ENCODE measurements at places on chromosomes 6 and 20.

- DNase-seq: no peak
Measured at GRCh38 chr6:160065200-160065599, 56.4 kb upstream of the SLC22A1 start.

GRCh38 chr6:126312013-126312665 lies 27.8 kb upstream of the CENPW start:
- DNase-seq: peak; percentile 20

DNA sequence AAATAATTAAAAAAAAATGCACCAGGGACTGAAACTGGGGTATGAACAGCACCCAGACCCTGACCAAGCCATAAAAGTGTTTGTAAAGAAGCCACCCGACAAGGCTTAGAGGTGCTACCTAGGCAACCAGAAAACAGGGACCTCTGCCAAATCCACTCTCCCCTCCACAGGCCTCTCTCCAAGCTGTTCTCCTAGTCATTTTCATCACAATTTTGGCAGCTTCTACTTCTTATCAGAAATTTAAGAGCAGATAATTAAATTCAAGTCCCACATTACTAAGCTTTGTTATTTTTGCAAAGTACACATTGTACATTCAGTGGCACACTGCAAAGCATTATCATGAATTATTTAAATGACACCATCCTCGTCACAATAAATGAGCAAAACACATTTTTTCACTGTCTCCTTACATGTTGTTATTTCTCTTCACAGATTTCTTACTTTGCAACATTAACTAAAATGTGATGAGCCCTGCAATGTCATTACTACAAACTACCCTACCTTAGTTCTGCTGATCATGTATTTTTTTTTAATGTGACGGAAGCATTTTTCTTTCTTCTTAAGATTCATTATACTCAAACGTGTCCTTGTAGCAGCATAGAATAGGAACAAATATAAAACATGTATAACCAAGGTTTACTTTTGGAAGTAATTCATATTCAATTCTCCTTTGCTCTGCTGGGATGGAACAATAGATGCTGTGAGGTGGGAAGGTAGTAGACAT lies 38.1 kb downstream of the ECT2L start:
- DNase-seq: no peak

- DNase-seq: no peak
Measured at GRCh38 chr6:140594806-140595128, 1220.3 kb upstream of the CITED2 start.

DNA sequence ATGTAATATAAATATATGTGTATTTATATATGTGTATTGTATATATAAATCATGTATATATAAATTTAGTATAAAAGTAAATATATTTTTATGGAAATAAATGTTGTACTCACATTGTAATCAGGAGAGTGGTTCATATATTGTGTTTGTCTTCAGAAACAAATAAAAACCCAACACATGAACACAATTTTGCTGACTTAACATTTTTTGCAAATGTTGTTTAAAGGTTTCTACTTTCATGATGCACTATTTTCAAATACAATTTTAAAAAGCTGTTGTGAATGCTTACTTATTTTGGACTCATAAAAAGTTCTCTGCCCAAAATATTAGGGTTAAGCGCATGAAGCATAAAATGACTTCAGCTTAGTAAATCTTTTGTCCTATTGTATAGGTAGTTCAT lies 24.0 kb upstream of the PHF3 start:
- DNase-seq: no peak

DNA sequence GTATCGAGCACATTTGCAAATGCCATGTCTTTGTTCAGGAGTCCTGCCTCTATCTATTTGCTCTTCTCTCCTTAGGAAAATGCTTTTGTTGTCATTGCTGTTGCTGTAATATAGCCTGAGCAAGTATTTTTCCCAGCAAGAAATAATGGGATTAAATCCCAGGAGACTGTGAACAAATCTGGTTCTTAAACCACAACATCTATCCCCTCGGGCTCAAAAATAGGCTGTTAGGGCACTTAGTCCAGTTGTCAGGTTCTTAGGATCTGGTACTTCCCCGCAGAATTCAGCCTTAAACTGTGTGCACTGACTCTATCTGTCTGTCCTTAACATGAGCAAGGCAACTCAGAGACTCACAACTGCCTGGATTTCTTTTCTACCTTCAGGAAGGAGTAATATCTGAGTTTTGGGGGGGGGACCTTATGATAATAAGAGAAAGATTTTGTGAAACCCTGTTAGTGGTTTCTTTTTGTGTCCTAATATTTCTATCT lies 437.5 kb downstream of the HTR1B start:
- DNase-seq: no peak

- DNase-seq: no peak
Measured at GRCh38 chr6:160662429-160662828, 1.6 kb downstream of the LPA start.

GRCh38 chr6:22442826-22443225 lies 126.5 kb upstream of the HDGFL1 start:
- DNase-seq: peak; percentile 49

DNA sequence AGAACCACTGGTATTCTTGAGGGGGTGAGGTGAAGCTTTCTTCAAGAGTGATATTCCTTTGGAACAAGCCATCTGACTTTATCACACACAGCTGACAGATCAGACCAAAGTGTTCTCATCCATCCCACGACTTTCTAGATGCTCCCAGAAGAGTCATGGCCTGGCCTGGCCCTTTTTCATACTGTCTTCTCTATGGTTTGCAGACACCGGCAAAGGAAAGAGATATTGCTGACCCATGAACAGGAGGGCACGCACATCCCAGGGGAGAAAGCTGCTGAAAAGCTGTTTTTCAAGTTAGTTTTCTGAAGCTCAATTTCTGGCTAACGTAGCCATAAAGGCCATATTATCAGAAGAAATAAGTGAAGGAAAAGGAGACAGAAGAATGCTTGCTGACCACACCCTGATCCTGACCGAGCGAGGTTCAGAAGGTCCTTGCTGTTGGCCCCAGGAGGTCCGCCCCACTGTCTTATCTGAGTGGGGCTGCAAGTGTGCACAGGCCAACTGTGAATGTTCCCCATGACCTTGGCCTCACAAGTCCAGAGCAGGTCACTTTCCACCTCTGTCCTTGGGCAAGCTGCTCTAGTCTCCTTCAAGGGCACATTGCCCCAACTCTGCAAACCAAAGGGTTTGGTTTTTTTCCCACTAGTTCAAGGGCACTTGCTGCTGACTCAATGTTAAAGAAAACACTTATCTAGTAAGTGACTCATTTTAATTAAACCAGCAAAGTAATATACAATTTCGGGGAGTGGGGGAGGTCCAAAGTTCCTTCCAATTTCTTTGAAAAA lies 2.0 kb downstream of the ACSS1 start:
- DNase-seq: peak; percentile 43

DNA sequence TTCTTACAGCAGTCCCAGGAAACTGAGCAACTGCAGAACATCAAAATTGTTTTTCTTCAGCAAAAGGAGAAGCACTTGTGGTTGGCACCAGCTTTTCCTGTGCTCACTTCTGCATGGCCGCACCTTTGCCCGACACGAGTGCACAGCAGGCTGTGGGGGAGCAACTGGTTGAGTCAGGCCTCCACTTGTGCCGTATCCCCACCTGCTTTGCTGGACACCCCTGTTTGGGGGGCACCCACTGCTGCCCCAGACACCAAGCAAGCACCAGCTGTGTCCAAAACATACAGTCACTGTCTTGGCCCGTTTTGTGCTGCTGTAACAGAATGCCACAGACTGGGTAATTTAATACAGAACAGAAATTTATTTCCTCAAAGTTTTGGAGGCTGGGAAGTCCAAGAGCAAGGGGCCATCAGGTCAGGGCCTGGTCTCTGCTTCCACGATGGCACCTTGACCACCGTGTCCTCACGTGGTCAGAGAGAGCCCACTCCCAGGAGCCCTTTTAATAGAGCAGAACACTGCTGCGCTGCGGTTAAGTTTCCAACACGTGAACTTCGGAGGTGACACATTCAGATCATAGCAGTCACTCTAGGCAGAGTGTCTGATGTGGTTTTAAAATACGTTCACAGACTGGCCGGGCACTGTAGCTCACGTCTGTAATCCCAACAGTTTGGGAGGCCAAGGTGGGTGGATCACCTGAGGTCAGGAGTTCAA lies 8.7 kb upstream of the GMEB2 start:
- DNase-seq: no peak

DNA sequence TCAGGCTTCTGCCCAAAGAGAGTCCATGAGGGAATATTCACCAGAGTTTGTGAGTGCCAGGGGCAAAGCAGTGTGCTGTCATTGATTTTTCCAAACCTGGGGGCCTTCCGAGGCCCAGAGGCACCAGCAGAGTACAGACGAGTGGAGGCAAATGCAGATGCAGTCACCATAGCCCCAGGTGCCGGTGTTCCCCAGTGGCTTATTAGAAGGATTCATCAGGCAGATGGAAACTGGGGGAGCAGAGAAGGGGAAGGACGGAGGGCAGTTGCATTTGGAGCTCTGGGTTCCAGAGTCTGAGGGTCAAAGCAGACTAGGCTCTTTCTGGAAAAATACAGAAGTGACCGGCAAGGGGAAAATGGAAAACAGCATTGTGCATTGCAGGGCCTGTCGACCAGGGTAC lies 184.2 kb downstream of the ANKRD60 start:
- DNase-seq: no peak

DNA sequence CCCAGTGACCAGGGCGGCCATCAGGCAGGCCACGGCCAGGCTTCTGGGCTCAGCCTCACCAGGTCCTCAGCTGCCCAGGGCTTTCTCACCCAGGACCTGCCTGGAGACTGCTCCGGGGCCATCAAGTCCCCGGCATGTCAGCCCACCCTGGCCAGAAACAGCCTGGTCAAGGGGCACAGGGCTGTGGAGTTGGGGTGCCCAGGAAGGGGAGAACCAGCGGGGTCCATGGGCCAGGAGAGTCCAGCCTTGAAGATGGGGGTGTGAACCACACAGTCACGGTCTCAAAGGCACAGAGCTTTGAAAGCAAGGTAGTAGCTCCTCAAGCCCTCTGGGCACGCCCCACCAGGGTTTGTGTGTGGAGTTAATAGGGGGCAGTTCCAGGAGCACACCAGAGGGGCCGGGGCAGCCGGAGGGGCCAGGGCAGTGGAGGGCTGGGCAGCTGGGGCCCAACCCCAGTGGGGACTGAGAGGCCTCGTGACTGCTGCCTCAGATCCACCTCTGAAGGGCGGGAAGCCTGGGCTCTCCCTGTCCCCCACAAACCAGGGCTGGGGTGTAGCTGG lies 48.0 kb upstream of the BHLHE23 start:
- DNase-seq: no peak

DNA sequence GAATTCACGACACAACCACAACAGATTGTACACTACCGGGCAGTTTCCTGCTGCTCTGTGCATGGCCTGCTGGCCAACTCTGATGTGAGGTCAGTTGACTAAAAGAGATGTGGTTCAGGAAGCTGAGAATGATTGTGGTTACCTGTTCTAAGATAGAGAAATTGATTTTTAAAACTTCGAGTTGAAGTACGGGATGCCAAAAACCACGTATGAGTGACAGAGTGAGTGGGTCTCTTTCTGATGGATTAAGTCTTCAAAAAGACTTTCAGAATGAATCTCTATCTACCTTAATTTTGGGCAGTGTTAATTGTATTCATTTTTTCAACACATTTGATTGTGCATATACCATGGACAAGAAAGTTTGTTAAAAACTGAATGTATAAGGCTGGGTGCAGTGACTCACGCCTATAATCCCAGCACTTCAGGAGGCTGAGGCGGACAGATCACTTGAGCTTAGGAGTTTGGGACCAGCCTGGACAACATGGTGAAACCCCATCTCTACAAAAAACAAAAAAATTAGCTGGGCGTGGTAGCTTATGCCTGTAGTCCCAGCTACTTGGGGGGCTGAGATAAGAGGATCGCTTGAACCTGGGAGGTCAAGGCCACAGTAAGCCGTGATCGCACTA lies 121.2 kb downstream of the SGK1 start:
- no peak for DNase-seq

GRCh38 chr6:4970739-4971395 lies 33.0 kb downstream of the RPP40 start:
- DNase-seq: no peak

DNA sequence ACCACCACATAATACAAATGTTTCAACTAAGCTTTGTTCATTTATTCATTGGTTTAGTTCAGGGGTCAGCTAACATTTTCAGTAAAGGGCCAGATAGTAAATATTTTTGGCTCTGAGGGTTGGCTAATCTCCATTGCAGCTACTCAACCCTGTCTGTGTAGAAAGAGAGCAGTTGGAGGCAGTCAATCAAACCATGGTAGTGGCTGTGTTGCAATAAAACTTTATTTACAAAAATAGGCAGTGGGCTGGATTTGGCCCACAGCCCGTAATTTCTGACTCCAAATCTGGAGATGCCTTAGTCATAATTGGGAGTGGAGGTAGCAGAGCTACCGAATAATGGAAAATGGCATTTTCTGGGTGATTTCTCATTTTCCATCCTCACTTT lies 242.5 kb upstream of the ZFP64 start:
- no peak for DNase-seq

GRCh38 chr6:38417521-38417920 lies 222.2 kb downstream of the BTBD9 start:
- DNase-seq: no peak

DNA sequence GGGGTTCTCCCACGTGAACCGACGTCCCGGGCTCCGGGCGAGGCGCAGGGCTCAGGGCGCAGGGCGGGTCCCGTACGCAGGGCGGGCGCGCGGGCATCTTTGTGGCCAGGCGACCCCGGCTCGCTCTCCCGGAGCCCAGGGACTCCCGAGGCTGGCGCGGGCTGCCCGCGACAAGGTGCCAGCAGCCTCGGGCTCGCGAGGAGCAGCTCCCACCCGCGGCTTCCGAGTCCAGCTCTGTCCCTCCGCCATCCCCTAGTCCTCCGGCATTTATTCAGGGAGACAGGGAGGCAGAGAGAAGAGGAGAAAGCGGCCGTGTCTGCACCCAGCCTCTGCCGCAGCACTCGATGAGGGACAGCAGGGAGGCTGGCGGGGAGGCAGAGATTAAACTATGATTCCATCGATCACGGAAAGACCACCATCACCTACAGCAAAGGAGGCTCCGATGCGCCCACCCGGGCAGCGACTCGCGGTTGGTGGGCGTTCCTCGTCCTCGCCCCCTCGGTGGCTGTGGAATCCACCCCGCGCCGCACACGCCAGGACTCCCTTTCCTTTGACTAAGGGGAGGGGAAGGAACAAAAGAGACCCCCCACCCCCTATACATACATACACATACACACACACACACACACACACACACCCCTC lies 1.1 kb downstream of the RGS17 start:
- DNase-seq: peak; percentile 25

GRCh38 chr6:24574809-24575208 lies 71.2 kb downstream of the KIAA0319 start:
- peak; percentile 18 for DNase-seq

DNA sequence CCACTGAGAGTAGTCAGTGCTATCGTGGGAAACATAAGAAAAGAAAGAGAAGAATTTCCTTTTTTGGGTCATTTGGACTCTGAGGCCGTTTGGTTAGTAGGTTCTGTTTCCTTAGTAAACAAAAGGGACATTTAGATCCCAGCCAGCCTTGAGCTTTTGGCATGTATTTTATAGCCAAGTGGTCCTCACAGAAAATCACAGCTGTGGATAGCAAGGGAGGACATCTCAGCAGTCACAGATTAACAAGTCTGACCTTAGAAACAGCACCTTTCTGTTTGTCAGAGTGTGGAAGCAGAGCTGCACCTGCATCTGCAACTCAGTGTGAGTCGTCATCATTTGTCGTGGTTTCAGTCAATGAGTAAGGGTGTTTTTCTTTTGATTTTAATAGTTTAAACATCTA lies 40.5 kb downstream of the FAM120B start:
- no peak for DNase-seq

- no peak for DNase-seq
Measured at GRCh38 chr6:112269979-112270566, 15.7 kb upstream of the LAMA4 start.
